ENCODE measurements at places on chromosomes 6 and 20.
A peak's percentile ranks its signal among the peaks of the same experiment; 100 is the strongest.

DNA sequence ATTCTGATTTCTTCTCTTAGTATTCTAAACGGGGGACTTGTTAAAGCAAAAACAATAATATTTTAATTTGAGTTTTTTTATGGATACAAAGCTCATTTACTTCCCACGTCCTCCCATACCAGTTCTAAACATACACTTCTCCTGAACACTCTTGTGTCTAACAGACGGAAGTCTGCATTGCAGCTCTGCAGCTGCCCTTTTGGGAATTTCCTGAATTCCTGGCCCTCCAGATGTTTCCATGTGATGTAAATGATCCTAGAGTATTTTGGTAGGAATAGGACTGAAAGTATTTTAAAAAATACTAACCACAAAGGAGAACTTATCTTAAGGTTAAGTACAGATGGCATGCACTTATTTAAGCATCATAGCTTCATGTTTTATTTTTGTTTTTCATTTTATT is 886.7 kb downstream of the TBC1D32 start:
- DNase-seq = no peak

DNA sequence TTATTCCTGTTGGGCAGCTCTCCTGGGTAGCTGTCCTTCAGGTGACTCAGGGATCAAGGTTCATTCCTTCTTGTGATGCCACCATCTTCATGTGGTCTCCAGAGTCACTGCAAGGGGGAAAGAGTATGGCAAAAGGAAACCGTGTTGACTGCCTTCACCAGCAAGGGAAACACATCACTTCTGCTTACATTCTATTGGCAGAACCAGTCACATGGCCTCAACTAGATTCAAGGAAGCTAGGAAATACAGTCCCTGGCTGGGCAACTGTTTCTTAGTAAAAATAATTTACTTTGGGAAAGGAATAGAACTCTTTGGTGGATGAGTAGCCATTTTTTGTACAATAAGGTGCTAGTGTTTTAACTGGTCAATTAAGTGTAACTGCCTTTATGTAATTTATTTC is 5.3 kb downstream of the ANKRD6 start:
- no peak for DNase-seq

DNA sequence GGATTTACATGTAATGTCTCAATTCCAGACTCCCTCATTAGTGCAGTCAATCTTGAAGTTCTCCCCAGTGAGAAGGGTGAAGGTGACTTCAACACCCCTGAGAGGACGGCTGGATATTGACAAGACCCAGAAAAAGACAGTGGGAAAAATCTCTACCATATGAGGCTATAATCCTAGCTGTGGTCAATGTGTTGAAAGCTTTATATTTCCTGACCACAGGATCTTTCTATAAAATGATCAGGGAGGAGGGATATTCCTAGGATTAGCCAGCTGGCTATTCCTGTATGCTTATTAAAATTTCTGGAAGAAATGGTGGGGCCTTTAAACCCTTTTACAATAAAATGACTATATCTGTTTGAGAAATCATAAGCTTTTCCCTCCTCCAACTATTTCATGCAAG is 43.0 kb downstream of the TFAP2B start:
- no peak for DNase-seq

DNA sequence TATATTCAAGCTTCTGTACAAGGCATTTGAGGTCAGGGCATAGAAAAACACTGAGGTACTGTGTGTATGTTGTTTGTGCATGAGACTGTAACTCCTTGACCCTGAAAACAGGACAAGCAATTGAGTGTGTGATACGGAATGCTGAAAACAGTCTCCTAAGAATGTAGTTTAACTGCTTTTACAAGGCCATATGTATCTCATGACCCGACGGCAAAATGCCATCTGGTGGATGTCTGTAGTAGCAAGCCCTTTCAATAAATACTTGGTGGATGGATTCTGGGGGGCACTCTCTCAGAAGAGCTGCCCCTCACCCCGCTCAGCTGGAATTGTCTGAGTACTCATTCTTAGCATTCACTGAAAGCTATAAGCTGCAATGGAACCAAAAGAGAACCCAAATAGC is 69.3 kb upstream of the EYS start:
- DNase-seq = no peak

- DNase-seq = peak; percentile 36
These were observed 106.3 kb downstream of the GFRAL start for GRCh38 chr6:55433446-55434130.

DNA sequence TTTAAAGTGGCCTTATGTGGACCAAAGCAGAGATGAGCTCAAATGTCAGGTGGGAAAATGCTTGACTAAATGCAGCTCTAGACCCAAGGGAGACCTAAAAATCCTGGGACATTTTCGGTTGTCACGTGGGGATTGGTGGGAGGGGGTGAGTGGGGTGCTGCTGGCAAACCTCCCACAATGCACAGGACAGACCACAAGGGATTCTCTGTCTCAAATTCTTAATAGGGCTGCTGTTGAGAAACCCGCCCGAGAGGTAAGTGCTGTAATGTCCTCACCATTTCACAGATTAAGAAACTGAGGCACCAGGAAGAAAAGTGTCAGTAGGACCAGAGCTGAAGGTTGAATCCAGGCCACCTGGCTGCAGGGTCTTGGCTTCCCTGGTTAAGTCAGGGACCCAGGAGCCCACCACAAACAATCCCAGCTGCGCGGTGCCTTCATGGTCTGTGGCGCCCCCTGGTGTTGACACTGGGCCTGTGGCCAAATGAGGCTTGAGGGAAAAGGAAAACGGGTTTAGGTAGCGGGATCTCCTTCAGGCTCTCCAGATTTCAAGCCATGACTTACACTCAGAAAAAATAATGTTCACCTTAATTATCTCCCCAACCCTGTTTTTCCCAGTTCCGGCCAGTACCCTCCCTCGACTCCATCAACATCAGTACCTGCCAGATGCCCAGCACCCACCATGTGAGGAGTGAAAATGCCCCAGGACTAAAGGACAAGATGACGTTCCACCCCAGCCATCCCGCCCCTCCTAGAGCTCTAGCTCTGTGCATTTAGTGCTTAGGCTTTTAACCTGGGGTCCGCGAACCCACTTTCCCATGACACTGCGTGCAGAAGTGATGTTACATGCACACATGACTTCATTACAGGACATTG is 7.2 kb downstream of the HLA-G start:
- peak; percentile 20 for DNase-seq

GRCh38 chr6:118881440-118882313 is 12.3 kb upstream of the ASF1A start:
- no peak for DNase-seq

- no peak for DNase-seq
These were observed 402.6 kb downstream of the BCKDHB start for GRCh38 chr6:80508885-80509630.

DNA sequence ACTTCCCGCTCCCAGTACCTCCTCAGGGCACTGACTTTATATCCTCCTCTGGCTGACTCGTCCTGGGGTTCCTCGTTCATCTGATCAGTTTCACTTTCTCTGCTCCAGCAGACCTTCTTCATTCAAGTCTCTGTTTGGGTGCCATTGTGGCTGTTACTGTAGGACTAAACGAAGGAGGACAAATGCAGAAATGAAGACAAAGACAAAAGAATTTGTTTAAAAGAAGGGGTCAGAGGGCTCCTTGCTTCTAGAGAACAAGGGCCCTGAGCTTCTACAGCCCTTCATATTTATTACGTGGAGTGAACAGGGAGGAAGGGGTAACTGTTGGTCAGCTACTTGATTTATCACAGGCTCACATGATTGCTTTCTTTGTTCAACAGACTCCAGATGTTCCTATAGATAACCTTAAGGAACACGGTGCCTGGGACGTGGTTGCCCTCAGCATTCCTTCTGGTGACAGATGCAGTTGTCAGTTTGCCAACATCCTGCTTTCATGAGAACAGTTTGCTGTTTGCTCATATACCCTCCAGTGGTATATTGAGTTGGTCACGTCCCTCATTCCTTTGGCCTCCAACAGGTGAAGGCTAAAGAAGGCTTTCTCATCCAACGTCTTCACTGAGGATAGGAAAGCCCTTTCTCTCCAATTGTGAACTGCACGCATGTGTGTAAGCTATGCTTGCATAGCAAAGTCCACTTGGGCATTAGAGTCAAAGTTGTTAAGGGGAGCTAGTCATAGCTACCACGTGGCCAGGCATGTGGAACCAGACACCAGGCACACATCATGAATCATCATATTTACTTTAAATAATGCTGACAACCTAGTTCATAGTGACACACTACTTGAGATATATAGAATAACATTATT is 69.1 kb upstream of the BTN3A2 start:
- DNase-seq = peak; percentile 86

DNA sequence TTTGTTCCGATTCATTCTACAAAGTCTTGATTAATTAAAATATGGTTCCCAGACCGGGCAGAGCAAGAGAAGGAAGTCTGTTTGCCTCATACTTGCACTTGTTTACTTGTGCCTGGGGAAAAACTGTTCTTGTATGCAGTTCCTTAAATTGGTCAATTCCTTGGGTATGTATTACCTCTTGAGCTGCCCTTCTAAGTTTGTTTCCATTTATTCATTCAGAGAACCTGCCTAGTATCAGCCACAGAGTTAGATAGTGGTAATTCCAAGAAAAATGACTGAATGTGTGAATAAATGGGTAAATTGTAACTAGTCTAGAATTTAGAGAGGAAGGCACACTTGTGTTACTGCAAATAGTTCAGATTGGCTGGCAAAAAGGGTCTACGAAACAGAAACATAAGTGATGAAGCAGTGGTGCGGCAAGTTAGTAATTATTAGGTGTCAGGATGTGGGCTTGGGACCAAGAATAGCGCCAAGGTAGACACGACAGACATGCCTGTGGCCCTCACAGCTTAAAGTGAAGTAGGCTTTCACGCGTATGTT is 525 bp upstream of the MAK start:
- no peak for DNase-seq

GRCh38 chr6:34457742-34458735 is 7.8 kb upstream of the PACSIN1 start:
- DNase-seq = no peak

- DNase-seq = no peak
These were observed 594.6 kb downstream of the DOK5 start for GRCh38 chr20:55070001-55070400.

GRCh38 chr20:62523473-62524203 is 47.8 kb upstream of the GATA5 start:
- DNase-seq = no peak

DNA sequence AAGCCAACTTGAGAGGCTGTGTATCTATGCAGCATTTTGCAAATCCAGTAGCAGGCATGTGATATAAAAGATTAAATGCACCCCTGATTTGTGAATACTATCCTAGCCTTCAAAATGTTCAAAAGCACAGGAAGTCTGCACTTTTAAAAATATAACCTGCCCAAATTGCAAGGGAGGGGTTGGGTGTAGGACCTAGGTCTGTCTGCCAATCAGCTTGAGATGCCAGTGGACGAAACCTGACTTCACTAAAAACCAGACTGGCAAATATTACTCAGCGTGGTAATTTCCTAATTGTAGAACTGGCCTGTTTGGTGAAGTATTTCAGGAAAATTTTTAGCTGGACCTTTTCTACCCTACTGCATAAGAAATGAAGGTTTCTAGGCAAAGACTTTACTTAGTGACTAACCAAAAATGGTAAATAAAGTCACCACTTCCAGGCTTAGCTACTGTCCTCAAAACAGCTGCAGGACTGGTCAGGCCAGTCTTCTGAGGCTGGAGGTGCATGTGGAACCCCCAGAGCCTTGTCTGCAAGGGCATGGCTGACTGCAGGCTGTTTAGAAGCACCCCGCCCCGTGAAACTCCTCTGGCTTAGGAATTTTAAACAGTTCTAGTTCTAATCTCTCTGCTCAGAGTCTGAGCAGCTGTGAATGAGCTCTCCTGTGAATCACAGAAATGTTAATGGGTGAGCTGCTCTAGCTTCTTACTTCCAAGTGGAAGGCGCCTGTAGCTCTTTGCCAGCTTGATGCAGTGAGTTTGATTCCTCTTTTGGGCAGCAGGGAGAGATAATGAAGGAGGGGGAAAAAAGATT is 104.4 kb upstream of the ESR1 start:
- DNase-seq = no peak

GRCh38 chr6:1868561-1869261 is 259.0 kb downstream of the FOXC1 start:
- no peak for DNase-seq

- peak; percentile 64 for DNase-seq
These were observed 89.7 kb upstream of the QKI start for GRCh38 chr6:163324688-163325389.

- no peak for DNase-seq
These were observed 178.3 kb downstream of the ZDHHC14 start for GRCh38 chr6:157559201-157559756.

DNA sequence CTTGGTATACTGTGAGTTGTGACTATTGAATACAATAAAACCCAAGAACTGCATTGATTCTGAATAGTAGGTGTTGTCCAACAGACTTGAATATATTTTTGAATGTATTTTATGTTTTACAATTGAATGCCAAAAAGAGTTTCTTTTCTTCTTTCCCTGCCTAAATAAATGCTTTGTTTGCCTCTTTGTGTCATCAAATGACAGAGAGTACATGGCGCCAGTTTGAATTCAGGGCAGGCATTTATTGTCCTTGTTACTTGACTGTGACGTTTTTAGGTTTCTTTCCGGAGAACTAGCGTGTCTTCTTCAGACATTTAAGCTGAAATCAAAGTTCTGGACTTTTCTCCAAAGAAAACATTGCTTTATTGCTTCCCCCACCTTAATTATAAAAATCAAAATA is 16.6 kb downstream of the KIF3B start:
- no peak for DNase-seq

DNA sequence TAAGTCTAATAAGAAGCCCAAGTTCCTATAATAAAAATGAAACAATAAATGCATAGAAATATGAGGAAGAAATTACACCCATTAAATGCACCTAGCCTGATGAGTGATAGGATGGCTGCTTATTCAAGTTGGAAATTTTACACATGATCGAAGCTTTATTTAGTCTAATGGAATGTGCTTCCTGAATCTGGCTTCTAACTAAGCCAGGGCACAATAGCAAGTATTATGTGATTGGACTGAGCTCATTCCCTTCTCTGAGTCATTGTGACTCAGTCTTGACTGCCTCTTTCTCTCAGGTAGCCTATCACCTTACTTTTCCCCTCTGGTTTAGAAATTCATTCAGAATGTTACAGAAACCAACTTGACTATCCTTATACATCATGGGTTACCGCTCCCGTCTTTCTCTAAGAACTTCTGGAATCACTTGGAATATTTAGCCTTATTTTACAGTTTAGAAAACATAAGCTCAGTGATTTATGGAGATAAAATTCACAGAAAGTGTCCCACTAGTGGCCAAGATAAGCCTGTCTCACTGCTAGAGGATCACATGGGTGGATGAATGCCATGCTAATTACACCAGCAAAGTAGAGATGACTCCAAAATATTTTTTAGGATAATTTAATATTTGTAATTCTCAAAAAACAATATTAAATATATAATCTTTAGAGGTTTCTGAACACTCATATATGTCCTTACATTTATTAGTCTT is 505.3 kb upstream of the JAG1 start:
- DNase-seq = peak; percentile 72
